ENCODE measurements at places on chromosomes 12 and 14. TPM values are rescaled to one million over a fixed set of nuclear protein-coding genes. Genes with fewer than 3 reads are reported as not detected.

NEUROD4 gene
- not detected for total RNA-seq

- peaks cover 25% of the 10 kb centered on the region for H3K4me1 ChIP-seq
- H3K27ac ChIP-seq, result peak overlapping the region; percentile 91
- DNase-seq, result peak; percentile 48
- H3K36me3 ChIP-seq, result no peaks in the 10 kb centered on the region
Measured at GRCh38 chr14:104224506-104225277, 86.3 kb downstream of the KIF26A start.

IL26 gene
- not detected for total RNA-seq

DNA sequence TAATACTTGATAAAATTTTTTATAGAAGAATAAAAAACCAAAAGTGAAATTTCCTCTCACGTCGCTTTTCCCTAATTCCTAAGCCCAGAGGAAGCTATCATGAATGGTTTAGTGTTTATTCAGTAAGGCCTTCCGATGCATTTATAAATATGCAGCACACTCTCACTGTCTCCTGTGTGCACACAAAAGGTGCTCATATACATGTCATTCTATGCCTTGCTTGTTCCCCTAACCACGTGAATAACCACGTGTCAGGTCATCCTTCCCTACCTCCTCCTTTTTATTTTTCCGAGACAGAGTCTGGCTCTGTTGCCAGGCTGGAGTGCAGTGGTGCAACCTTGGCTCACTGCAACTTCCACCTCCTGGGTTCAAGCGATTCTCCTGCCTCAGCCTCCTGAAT is 29.6 kb downstream of the PIGH start:
- peaks cover 19% of the 10 kb centered on the region for H3K4me1 ChIP-seq
- DNase-seq, result no peak
- no peak overlapping the region for H3K4me3 ChIP-seq
- no peak overlapping the region for H3K27ac ChIP-seq
- H3K27me3 ChIP-seq, result no peaks in the 10 kb centered on the region

ADAM21 gene
- total RNA-seq, result 0.43 TPM

GRCh38 chr12:11568155-11568761 is 81.2 kb upstream of the ETV6 start:
- H3K36me3 ChIP-seq, result no peaks in the 10 kb centered on the region
- no peak overlapping the region for H3K27ac ChIP-seq
- H3K4me1 ChIP-seq, result no peaks in the 10 kb centered on the region
- DNase-seq, result no peak
- H3K27me3 ChIP-seq, result no peaks in the 10 kb centered on the region

GRCh38 chr12:15131431-15131830 is 89.8 kb downstream of the RERG start:
- no peaks in the 10 kb centered on the region for H3K27me3 ChIP-seq
- no peaks in the 10 kb centered on the region for H3K4me1 ChIP-seq
- H3K4me3 ChIP-seq, result no peak overlapping the region
- DNase-seq, result no peak
- H3K27ac ChIP-seq, result no peak overlapping the region

- H3K27ac ChIP-seq, result no peak overlapping the region
- no peaks in the 10 kb centered on the region for H3K27me3 ChIP-seq
- no peak overlapping the region for H3K4me3 ChIP-seq
- no peak for DNase-seq
- no peaks in the 10 kb centered on the region for H3K4me1 ChIP-seq
Measured at GRCh38 chr14:75469606-75470237, 41.9 kb downstream of the JDP2 start.

- no peak overlapping the region for H3K4me3 ChIP-seq
- H3K27ac ChIP-seq, result no peak overlapping the region
- no peak for DNase-seq
- H3K27me3 ChIP-seq, result no peaks in the 10 kb centered on the region
- H3K36me3 ChIP-seq, result no peaks in the 10 kb centered on the region
Measured at GRCh38 chr12:14171106-14171505, 189.7 kb upstream of the GRIN2B start.

GRCh38 chr12:43540470-43540869 is 11.5 kb downstream of the ADAMTS20 start:
- H3K27me3 ChIP-seq, result no peaks in the 10 kb centered on the region
- H3K27ac ChIP-seq, result no peak overlapping the region
- no peaks in the 10 kb centered on the region for H3K4me1 ChIP-seq
- no peak overlapping the region for H3K4me3 ChIP-seq
- DNase-seq, result peak; percentile 11

- H3K4me3 ChIP-seq, result no peak overlapping the region
- peak overlapping the region; percentile 91 for H3K27ac ChIP-seq
- H3K36me3 ChIP-seq, result no peaks in the 10 kb centered on the region
- no peaks in the 10 kb centered on the region for H3K27me3 ChIP-seq
- DNase-seq, result no peak
- peaks cover 27% of the 10 kb centered on the region for H3K4me1 ChIP-seq
Measured at GRCh38 chr14:22798528-22798927, 16.7 kb downstream of the SLC7A7 start.

DNA sequence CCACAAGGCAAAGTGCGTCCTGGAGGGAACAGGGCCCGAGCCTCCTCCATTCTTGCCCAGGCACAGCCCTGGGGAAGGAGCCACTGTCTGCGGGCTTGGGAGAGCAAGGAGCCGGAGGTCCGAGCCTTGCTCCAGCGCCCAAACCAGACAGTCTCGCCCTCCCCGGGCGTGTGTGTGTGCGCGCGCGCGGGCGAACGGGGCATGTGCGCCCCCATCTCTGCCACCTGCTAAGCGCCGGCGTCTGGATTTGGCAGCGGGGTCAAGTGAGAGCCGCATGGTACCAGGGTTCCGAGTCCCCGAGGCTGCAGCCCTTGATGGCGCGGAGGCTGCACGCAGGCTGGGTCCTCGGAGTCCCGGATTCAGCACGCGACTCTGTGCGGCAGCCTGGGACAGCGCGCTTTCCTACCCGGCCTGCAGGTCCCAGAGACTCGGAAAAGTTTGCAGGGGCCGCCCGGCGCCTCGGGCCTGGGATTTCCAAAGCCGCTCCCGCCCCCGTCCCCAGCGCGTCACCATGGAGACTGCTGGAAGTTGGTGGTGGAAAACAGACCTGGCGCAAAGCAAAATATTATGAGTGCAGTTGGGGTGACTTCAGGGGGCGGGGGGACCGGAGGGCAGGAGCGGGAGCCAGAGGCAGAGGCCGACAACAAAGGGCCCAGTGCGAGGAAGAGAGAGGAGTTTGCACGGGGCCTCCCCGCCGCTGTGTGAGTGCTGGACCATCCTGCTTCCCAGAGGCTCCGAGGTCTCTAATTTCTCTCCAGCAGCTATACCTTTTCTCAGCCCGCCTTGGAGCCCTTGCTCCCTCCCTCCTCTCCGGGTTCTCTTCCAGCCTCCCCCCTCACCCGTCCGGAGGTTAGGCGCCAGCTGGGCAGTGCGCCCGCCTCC is 4.2 kb downstream of the RFX4 start:
- H3K4me3 ChIP-seq, result no peak overlapping the region
- peaks cover 98% of the 10 kb centered on the region for H3K27me3 ChIP-seq
- DNase-seq, result no peak
- peaks cover 31% of the 10 kb centered on the region for H3K4me1 ChIP-seq

DNA sequence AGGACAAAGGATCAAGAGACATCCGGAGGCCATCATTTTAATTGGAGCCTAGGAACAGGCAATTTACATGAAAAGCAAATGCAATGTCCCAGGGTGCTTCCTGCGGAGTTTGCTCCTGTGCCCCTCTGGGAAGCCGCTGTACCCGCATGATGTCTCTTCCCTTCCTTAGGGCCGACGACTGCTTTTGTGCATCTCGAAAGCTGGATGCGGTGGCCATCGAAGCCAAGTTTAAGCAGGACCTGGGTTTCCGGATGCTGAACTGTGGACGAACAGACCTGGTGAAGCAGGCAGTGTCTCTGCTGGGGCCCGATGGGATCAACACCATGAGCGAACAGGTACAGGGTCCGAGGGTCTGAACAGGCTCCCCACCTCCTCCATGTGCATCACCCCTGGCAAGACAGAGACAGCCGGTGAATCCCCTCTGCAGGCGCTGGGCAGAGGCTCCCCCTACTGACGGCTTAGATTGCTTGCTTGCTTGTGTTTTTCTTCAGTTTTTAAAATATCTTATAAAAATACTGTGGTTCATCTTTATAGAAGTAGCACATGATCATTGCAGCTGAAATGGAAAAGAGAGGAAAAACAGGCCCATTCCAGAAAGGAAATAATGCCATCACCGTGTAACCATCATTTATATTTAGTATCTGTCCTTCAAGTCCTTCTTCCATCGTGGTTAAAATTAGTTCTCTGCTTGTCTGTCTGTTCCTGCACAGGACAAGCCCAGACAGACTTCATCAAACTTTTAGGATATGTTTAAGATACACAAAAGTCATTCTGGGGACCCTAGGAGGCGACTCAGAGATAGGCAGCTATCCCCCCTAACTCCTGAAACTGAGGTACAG is 75.4 kb upstream of the PWP1 start:
- no peaks in the 10 kb centered on the region for H3K27me3 ChIP-seq
- H3K4me1 ChIP-seq, result no peaks in the 10 kb centered on the region
- peak; percentile 72 for DNase-seq
- no peak overlapping the region for H3K27ac ChIP-seq
- H3K36me3 ChIP-seq, result no peaks in the 10 kb centered on the region

DBX2 gene
- not detected for total RNA-seq

HOXC9 gene
- total RNA-seq, result 0.10 TPM

Data from hepatocyte (in vitro differentiated cells).